ENCODE measurements at places on chromosomes 4 and X.
A peak's percentile ranks its signal among the peaks of the same experiment; 100 is the strongest.

- DNase-seq: no peak
Observed at GRCh38 chr4:96776920-96777527, 937.1 kb downstream of the PDHA2 start.

- DNase-seq: peak; percentile 9
Observed at GRCh38 chr4:6755088-6755753, 27.3 kb upstream of the KIAA0232 start.

DNA sequence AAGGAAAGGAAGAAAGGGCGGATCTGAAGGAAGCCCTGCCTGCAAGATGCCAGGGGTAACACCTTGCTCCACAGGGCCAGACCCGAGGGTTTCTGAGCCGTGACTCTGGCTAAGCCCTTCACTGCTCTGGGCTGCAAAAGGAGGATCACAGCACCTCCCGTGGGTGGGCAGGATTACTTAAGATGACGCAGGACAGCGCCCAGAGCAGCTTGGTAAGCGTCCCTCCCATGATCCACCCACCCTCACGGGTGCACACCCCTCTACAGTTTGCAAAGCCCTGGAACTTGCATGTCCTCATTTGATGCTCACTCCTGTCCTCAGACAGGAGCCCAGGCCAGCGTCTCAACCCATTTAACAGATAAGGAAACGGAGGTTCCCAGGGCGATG is 64.9 kb downstream of the CRMP1 start:
- no peak for DNase-seq

- no peak for DNase-seq
Observed at GRCh38 chrX:104118765-104119164, 6.4 kb downstream of the ZCCHC18 start.

GRCh38 chrX:34197946-34198345 is 65.8 kb upstream of the FAM47A start:
- DNase-seq: no peak

DNA sequence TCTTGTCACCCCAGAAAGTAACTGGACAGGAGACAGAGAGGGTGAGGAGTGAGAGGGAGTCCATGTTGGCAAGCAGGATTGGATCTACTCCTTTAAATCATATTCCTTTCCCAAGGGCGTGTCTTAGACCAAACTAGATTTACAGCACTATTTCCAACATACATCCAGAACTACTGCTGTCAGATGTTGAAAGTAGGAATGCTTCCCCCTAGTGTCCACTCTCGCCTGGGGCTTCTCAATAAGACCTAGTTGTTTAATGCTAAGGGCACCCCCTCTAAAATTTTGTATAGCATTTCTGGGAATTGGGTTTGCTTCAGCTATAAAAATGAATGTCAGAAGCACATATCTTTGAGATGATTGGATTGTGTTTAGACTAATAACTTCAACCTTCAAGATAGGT is 13.3 kb downstream of the OFD1 start:
- DNase-seq: no peak

- no peak for DNase-seq
Observed at GRCh38 chr4:16916719-16917337, 18.4 kb upstream of the LDB2 start.

DNA sequence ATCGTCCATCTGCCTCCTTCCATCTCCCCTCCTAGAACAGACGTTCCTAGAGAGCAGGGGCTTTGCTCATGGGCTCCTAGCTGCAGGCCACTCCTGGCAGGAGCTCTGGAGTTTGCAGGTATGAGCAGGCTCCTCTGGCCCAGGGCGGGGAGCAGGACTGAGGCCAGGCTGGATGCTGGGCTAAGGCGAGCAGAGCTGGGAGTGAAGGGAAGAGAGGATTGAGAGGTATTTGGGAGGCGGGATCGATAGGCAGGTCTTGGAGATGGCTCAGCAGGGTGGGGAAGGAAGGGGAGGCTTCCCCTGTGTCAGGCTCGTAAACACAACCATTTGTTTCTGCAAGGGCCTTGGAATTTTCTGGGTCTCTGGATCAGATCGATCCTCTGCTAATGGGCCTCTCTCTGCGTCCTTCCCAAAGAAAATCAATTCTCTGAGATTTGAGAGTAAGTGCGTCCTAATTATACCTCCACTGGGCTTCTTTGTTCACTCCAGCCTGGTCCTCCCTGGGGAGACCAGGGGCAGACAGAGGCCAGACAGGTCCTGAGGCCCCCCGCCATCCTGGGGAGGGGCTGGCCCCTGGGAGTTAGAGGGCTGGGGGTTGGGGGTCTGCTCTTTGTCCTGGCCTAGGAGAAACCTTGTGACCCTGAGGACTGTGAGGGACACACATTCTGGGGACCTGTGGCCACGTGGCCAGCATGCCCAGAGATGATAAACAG is 94.8 kb upstream of the PSAPL1 start:
- DNase-seq: no peak

DNA sequence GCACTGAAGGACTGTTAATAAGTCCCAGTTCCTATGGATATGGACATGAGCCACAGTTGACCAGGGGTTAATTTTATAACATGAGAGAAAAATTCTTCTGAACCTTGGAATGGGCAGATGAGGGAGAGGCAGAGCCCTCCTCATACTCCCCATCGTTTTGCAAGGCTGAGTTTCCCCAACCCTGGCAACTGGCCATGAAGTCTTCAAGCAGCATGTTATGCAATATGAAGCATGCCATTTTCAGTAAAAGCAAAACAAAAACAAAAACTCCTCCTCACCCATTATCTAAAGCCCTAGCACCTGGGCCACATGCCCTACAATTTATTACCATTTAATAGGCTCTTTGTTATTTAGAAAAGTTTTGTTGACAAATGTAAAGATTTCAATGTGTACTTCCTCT is 64.5 kb downstream of the GPC4 start:
- DNase-seq: no peak
